ENCODE measurements at places on chromosomes 7 and 10.

GRCh38 chr10:55500931-55501559, 700.0 kb upstream of the PCDH15 start:
- no peak for ATAC-seq

DNA sequence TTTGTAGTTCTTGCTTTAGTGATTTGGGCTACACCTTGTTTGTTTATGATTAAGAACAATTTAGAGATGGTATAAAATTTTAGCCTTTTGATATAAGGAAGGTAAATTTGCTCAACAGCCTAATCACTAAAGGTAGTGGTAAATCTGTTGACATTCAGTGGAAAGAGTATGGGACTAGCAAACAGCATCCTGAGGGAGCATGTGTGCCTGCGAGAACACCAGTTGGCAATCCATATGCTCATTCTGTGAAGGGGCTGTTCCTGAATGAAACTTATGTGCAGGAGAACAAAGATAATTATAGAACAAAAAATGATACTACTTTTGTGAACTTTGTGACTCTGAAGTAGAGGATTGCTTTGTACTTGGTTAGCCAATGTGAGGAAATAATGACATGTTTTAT, 44.0 kb downstream of the CAPZA2 start:
- no peak for ATAC-seq

- no peak for ATAC-seq
Measured at GRCh38 chr10:3503299-3503698, 281.7 kb downstream of the KLF6 start.

- no peak for ATAC-seq
Measured at GRCh38 chr10:111207500-111207899, 130.7 kb downstream of the ADRA2A start.

DNA sequence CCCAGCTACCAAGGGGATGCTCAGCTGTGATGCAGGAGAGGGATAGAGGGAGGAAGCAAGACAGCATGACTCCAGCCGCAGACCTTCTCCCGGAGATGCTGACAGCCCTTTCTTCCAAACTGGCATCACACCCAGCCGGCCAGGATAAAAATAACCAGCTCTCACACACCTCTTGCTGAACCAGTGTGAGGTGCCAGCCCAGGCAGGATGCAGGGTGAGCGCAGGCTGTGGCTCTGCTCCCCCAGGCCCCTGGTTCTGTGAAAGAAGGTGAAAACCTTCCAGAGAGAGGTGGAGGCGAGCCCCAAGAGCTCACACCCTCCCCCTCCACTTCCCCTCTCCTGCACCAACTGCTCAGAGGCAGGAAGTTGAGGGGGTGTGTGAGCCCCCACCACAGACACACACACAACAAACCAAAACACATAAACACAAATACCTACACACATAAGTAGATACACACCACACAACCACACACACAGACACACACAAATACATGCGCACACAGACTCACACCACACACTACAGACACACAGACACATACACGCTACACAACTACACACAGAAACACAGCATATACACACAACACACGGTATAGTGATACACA, 4.0 kb downstream of the GPR15LG start:
- no peak for ATAC-seq

DNA sequence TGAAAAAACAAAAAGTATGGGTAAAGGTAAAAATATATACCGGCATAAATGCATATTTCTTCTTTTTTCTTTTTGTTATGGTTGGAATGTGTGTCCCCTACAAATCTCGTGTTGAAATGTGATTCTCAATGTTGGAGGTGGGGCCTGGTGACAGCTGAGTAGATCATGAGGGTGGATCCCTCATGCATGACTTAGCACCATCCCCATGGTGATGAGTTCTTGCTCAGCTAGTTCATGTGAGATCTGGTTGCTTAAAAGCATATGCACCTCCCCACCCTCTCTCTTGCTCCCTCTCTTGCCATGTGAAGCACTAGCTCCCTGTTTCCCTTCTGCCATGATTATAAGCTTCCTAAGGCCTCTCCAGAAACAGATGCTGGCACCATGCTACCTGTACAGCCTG, 93.3 kb downstream of the HYCC1 start:
- no peak for ATAC-seq

DNA sequence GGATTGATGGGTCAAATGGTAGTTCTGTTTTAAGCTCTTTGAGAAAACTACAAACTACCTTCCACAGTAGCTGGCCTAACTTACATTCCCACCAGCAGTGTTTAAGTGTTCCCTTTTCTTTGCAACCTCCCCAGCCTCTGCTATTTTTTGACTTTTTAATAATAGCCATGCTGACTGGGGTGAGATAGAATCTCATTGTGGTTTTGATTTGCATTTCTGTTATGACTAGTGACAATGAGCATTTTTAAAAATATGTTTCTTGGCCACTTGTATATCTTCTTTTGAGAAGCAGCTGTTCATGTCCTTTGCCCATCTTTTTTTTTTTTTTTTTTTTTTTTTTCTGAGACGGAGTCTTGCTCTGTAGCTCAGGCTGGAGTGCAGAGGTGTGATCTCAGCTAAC, 155.2 kb upstream of the BMPER start:
- no peak for ATAC-seq

DNA sequence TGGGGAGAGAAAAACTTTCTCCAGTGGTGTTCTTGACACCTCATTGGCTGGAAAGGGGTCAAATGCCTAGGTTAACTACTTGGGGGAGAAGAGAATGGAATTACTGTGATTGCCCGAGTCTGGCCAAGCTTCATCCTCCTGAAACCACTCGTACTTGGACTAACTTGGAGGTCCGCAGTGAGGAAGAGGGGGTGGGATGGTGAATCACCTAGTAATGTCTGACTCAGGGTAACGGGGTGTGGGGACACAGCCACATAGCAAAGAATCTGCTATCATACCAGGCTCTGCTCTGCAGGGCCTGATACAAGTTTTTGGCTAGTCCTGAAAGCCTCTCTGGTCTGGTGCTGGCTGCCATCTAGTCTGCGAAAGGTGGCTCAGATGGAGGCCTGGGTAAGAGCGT, 190.9 kb downstream of the RPS24 start:
- no peak for ATAC-seq

DNA sequence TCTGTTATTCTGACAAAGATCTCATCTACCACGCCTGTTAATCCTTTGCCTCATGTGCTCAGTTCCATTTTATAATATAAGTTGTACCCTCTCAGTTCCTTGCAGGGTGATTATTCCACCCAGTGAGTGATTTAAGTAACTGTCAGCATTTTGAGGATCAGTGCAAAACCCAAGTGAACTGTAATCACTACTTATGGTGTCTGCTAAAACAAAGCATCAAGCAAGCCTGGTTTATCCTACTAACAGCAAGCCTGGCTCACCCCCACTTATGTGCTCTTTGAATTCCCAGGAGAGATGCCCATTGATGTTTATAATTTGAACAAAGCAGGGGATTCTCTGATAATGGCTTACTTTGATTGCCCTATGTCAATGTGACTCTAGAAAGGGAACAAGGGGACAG, 186.8 kb upstream of the LRGUK start:
- ATAC-seq: no peak

GRCh38 chr7:574661-575395, 55.2 kb upstream of the PDGFA start:
- ATAC-seq: no peak

- ATAC-seq: no peak
Measured at GRCh38 chr7:113270790-113271189, 152.4 kb upstream of the SMIM30 start.

Measured in gastroesophageal sphincter (tissue), 4 donors.